ENCODE measurements at places on chromosomes 4 and X.

- DNase-seq, result peak; percentile 62
These were observed 1.7 kb downstream of the NSD2 start for GRCh38 chr4:1872870-1873269.

DNA sequence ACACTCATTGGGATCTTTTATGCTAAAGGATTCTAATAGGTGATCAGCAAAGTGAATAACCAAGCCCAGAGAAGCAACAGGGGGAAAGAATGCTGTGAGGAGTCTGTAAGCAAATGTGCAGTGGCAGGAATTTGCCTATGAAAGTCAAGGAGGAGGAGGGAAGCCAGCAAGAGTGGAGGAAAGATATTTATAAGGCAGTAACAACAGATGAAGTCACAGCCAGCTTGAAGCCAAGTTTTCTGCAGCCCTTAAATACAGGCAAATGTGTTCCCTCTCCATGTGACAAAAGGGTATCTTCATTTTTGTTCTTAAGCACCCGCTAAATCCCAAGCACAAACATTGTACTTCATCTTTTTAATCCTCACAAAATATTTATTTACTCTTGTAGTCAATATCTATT is 275.0 kb upstream of the CLNK start:
- DNase-seq, result no peak

- DNase-seq, result no peak
These were observed 10.1 kb downstream of the NKX1-1 start for GRCh38 chr4:1395941-1396805.

- peak; percentile 23 for DNase-seq
These were observed 8.9 kb downstream of the KDR start for GRCh38 chr4:55116450-55116849.

- no peak for DNase-seq
These were observed 170.9 kb upstream of the CASK start for GRCh38 chrX:42094218-42094617.

GRCh38 chrX:101759000-101759399 is 99.3 kb upstream of the ARMCX2 start:
- DNase-seq, result peak; percentile 32

DNA sequence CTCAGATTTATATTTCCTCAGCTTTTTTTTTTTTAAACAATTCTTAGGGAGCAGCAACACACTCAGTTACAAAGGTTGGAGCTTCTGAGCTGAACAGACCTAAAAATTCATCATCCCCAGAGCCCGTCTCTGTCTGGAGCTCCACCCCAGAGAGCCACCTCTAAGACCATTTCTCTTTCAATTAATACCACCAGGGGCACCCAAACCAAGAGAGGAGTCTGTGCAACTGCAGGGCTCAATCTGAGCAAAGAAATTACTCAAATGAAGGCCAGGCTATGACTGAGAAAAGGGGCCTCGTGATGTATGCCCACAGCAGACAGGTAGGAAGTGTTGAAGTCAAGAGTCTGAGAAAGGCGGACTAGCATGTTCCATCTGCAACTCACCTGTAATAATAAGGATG is 95.5 kb downstream of the C4orf51 start:
- no peak for DNase-seq

DNA sequence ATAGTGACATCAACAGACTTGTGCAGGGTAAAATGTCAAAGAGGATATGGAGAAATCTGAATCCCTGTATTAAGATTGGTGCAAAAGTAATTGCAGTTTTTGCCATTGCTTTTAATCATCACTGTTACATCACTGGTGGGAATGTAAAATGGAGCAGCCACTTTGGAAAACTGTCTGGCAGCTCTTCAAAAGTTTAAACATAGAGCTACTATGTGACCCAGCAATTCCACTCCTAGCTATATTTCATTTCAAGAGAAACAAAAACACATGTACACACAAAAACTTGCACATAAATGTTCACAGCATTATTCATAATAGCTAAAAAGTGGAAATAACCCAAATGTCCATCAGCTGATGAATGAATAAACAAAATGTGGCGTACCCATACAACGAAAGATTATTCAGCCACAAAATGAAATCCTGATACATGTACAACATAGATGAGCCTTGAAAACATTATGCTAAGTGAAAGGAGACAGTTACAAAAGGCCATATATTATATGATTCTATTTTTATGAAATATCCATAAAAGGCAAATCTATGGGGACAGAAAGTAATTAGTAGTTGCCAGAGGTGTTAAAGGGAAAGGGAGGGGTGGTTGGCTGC is 106.4 kb downstream of the AMELX start:
- no peak for DNase-seq

GRCh38 chrX:18548996-18549395 is 122.9 kb downstream of the RS1 start:
- DNase-seq, result no peak

GRCh38 chr4:2732526-2732925 is 23.6 kb downstream of the TNIP2 start:
- no peak for DNase-seq

- no peak for DNase-seq
These were observed 7.9 kb downstream of the OGT start for GRCh38 chrX:71540801-71541200.

DNA sequence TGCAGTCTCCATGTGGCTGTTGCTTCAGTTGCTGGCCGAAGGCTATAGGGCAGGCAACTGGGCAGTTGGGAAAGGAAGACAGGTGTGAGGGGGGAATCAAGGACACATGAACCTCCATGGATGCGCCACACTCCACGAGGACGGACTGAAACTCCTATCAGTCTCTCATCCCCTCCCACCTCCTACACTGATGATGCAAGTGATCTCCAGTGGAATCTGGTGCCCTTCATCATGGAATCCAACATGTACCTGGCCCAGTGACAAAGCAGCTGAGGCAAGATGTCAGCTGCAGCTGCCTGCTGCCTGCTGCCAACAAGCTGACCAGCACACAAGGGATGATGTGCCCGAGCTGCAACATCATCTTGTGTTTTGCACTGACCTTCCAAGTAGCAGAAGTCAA is 26.0 kb upstream of the MGST2 start:
- DNase-seq, result no peak

DNA sequence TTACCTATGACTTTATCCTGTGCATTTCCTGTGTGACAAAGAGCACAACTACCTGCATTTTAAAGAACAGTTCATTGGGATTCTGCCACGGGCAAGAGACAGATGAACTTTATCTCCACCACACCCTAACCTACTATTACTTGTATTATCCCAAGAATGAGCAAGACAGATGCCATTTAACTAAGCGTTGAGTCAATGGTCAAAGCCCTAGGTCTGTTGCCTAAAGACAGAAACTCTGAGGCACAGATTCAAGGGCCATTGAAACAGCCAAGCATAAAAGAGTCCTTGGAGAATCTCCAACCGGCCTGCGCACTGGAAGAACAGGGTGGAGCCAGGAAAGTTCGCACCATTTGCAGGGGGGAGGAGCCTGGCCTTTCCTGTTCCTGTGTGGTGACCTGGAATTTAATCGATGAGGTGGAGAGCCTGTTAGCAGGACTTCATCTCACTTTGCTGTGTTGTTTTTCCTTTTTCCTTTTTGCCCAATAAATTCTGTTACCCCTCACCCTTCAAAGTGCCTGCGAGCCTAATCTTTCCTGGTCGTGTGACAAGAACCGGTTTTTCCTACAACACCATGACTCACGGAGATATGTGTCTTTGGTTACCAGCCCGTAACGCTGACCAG is 146.4 kb upstream of the DIAPH2 start:
- no peak for DNase-seq

DNA sequence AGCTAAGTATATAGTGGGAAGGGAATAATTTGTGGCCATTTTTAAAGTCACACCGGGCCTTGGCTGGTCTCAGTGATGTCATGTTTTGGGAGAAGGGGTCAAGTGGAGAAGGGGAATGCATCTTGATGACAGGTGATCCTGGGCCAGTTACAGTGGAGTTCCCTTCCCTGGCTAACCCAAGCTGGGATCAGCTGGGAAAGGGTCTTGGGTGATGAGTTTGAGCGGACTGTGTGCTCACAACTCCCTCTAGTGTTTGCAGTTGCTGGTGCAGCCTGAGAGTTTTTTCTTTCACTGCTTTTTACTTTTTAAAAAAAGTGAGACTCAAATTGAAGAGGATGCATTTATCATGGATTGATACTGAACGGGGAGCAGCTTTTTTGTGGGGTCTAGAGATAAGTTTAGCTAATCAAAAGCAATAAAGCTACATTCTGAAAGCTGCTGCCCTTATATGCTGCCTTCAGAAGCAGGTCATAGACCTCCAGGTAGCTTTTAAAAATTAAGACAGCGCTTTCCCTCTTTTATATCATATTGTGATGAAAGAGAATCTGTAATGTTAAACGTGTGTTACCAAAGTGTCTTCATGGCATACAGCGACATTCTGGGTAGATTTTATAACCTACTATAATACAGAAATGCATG is 164.7 kb downstream of the DCLK2 start:
- no peak for DNase-seq

GRCh38 chr4:116847616-116848015 is 237.8 kb downstream of the TRAM1L1 start:
- DNase-seq, result no peak

GRCh38 chr4:101068115-101068514 is 279.2 kb downstream of the PPP3CA start:
- DNase-seq, result no peak

GRCh38 chr4:179536694-179537093 is 2094.5 kb upstream of the AGA start:
- no peak for DNase-seq

DNA sequence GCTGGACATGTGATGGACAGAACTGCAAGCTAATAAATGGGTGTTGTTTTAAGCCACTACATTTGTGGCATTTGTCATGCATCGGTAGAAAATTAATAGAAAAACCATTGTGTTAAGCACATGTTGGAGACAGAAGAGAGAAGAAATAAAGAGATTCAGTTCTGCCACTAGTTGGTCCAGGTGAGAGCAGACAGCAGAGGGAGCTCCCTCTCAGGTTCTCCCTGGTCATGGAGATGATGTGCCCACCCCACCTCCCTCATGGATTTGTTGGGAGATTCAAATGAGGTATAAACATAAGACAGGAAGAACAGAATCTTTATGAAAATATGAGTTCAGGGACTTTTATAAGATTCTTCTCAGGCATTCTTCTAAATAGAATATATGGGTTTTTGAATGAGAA is 36.8 kb upstream of the OCIAD2 start:
- no peak for DNase-seq

GRCh38 chrX:107718156-107718621 is 57.4 kb downstream of the TSC22D3 start:
- peak; percentile 59 for DNase-seq

GRCh38 chr4:147596377-147596776 is 20.8 kb upstream of the TMEM184C start:
- DNase-seq, result no peak

GRCh38 chrX:103818842-103819619 is 13.0 kb downstream of the RAB9B start:
- DNase-seq, result peak; percentile 17

Measured in stromal cell of bone marrow (primary cell).